ENCODE measurements at places on chromosomes 7 and 10. TPM values are rescaled to one million over a fixed set of nuclear protein-coding genes. Genes with fewer than 3 reads are reported as not detected.

Gene OR2A42
- not detected for total RNA-seq

Gene TBC1D12
- total RNA-seq: 9.4 TPM

- no peak for DNase-seq
These were observed 105.7 kb upstream of the PLXNA4 start for GRCh38 chr7:132681951-132682350.

DNA sequence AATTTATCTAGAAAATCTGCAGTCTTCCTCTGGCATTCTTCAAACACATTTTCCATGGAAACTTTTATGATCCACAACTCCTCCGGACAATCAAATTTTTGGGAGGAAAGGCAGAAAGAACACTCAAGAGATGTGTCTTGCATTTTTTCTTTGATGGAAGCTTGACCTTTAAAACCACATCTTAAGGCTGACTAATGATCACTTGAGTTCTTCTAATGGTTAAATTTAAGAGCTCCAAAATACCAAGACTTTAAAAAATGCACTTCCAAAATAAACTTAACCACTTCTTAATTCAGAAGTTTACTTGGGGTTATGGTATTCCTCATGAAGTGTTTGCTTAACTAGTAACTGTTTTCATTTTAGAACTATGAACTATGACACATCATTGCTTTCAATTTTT is 43.3 kb downstream of the ETV1 start:
- DNase-seq: no peak

GRCh38 chr10:117556356-117556755 is 13.8 kb downstream of the EMX2 start:
- DNase-seq: no peak

Measured in ascending aorta (tissue), 2 donors.